ENCODE measurements at places on chromosomes 6 and 20.

- no peak for DNase-seq
These were observed 104.0 kb downstream of the GJA1 start for GRCh38 chr6:121539439-121539838.

- no peak for DNase-seq
These were observed 34.5 kb downstream of the HCRTR2 start for GRCh38 chr6:55208478-55209458.

DNA sequence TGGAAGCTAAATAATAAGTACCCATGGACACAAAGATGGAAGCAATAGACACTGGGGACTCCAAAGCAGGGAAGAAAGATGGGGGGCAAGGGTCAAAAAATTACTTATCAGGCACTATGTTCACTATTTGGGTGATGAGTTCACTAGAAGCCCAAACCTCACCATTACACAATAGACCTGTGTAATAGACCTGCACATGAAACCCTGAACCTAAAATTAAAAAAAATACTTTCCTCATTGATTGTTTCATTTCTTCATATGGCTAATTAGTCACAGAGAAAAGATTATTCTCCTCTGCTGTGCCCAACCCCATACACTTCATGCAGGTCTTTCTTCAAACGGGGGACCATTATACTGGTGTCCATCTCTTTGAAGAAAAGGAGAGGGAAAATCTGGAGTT, 213.0 kb upstream of the DTNBP1 start:
- no peak for DNase-seq

- DNase-seq = peak; percentile 71
These were observed 57.8 kb downstream of the POPDC3 start for GRCh38 chr6:105121981-105122380.

DNA sequence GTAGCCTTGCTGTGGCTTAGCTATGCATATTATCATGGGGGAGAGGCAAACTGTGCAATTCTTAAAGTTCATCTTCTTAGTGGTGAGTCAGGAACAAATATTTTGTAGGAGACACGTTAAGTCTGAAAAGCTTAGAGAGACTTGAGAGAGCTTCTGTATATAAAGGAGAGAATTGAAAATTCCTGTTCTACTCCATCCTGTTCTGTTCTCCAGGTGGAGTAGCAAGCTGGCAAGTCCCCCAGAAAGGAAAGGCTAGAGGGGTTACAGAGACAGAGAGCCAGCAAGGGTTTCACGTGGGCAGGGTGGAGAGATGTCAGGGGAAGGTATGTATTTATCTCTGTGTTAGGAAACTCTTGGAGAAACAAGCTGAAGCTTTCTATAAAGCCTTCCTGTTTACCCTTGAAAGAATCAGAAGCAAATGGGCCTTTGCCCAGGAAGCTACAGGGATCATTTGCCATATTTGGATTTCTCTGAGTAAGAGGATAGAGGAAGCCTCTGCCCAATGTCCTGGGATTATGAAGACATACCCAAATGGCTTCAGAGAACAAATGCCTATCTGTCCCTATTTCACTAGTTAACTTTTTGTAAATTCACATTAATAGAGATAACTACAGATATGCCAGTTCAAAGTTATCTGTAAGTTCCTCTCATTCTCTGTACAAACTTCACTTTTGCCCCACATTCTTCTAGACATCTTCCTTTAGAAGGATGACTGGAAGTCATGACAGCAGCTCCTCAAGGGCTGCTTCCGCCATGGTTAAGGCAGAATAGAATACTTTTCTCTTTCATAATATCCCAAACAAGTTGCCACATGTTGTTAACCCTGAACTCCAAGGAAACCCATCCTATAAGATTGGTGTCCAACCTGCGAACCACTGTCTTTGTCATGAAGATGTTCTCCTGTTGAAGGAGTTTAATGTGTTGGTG, 126.7 kb upstream of the NEDD9 start:
- DNase-seq = no peak

Measured in DMS153 (cell line).